ENCODE measurements at places on chromosomes 4 and X.

DNA sequence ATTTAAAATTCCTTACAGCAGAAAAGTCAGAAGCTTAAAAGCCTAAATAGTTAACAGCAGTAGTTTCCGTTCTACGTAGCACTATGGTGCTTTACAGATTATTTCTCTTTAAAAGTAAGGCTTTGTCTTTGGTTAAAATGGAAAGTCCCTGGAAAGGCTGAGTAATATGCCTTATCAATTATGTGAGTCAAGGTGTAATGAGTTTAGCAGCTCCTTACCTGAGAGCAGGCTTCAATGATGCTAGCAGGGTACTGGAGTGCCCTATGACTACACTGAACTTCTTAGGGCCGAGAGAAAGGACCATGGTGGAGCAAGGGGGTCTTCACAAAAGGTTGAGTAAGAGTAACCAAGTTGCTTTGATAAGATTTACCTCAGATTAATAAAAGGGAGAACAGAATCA is 12.6 kb upstream of the NKX6-1 start:
- no peak for DNase-seq

DNA sequence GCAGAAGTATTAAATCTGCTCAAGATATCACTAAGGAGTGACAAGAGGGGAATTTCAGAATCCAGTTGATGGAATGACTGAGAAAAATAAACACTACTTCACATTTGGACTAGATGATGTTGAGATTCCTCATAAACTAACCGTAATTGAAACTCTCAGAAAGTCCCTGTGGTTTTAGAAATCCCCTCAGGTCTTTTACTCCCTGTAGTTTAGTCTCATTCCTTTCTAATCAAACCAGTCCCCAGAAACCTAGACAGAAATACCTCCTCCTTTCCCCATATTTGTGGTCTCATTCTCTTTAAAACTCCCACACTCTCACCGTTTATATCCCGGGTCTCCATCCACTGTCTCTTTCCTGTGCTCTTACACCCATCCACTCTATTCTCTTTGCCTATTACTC is 15.0 kb upstream of the TLR1 start:
- DNase-seq: no peak

DNA sequence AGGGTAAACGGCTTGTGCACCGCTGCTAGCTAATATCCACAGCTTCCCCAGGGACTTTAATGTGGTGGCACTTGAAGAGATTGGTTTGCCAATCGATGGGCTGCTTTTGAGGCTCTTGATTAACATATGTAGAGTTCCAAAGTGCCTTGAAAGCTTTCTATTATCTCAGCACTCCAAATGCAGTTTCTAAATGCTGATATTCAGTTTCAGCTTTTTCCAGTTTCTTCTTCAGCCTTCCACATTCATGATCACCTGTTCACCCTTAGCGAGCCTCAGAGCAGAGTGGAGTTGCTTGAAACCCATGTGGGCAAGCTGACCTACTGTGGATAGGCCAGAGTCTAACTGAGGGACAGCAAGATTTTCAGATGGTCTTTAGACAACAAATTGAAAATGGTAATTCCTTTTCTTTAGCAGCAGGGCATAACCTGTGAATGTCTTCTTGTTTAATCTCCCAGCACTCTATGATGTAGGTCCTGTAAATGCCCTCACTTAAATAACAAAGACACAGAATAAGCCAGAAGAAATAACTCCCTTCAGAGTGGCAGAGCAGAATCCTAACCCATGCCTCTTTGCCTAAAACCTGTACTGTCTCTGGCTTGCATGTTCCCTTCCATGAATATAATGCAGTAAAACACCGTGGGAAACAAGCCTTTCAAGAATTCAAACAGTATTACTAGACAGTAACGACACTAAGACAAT is 99.8 kb downstream of the TSPAN5 start:
- no peak for DNase-seq

DNA sequence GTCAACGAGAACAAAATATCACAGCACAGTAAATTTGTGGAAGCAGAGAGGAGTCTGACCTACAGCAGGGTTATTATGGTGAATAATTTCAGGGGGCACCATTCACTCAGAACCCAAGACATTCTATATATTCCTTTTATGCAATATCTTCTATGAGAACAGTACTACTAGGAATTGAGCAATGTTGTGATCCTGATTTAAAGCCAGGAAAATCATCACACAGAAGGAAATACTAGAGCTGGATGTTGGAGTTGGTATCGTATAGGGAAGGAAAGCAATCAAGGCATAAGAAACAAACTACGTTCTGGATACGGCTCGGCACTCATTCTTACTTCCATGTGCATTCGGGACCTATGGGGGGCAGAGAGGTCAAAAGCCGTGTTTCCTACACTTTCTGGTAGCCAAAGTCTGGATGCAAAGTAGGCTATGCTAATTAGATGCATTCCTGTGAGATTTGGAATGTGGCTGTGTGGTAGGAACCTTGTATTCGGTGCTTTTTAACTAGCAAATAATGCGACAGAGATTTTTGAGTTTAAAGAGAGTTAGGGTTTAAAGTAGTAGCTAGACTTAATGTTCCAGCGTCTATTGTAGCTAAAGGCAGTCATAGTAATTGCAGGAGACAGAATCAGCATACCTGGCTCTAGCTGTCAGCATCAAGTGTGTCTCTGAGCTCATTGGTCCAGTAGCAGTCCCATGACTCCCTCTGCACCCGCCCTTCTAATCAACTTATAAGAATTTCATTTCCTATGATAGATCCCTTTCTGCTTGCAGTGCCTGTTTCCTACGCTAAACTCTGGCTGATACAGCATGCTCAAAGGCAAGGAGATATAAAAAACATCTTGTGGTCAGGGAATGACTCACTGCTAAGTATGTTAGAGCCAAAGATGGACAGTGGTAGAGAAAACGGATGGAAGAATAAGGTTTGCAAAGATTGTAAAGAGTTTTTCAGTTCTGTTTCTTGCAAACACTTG is 43.3 kb upstream of the PDGFC start:
- DNase-seq: no peak

GRCh38 chr4:66633477-66633876 is 911.8 kb downstream of the CENPC start:
- DNase-seq: no peak

DNA sequence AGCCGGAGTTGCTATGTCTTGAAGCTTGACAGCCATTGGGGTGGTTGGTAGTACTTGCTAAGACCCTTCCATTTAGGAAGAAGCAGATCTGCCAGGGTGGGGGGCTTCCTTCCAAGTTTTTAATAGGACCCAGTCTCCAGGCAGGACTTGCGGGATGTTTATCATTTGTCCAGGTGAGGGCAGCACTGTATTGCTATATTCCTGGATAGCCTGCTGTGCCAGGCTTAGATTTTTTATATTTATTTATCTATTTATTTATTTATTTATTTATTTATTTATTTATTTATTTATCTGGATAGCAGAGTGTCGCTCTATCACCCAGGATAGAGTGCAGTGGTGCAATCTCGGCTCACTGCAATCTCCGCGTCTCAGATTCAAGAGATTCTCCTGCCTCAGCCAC is 87.4 kb upstream of the CT45A1 start:
- no peak for DNase-seq

DNA sequence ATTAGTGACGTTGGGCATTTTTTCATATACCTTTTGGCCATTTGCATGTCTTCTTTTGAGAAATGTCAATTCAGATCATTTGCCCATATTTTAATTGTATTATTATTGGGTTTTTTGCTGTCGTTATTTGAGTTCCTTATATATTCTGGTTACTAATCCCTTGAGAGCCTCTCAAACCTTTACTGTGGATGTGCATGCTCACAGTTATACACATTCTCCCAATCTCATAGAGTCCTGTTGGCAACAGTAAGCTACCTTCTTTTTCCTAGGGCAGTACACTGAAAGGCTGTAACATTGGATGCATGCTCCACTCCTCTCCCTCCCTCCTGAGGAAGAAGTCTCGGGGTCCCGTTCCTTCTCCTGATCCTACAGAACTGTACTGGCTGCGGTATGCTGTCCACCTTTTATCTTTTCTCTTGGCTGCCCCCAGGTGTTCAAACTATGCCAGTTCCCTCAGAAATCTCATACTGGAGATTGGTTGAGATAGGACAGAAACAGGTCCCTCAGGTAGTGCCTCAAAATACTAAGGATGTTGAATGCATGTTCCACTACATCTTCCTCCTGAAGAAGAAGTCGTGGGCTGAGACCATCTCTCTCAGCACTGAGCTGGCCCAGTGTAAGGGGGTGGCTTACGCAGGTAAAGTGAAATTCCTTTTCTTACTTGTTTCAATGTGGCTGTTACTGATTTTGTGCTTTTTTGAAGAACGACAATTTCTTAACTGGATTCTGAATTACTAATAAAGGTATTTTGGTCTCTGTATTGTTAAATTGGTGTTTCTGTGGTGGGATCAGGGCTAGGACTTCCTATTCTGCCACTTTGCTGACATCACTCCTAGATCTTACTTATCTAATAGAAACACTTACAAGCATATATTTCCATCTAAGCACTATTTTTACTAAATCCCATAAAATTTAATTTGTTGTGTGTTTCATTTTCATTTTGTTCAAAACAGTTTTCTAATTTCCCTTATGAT is 145.4 kb upstream of the HUWE1 start:
- DNase-seq: peak; percentile 0

- peak; percentile 17 for DNase-seq
Observed at GRCh38 chr4:119933606-119934005, 133.0 kb downstream of the MAD2L1 start.

GRCh38 chr4:55663145-55663544 is 27.0 kb upstream of the NMU start:
- DNase-seq: no peak

DNA sequence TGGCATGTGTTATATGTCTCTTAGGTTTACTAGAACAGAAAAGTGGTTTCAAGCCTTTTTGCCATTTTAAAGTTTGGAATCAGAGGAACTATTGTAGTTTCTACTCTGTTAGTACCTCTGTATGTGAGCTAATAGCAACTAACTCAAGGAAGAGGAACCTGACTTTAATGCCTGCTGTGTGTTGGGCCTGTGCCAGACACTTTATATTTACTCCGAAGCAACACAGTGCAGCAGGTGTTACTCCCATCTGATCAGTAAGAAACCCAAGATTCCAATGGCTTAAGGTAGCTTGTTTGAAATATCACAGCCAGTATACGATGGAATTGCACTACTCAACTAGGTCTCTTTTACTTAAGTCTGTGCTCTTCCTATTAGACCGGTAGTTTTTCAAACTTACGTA is 79.2 kb downstream of the USP9X start:
- no peak for DNase-seq

GRCh38 chr4:76882630-76883029 is 15.3 kb downstream of the SOWAHB start:
- no peak for DNase-seq

DNA sequence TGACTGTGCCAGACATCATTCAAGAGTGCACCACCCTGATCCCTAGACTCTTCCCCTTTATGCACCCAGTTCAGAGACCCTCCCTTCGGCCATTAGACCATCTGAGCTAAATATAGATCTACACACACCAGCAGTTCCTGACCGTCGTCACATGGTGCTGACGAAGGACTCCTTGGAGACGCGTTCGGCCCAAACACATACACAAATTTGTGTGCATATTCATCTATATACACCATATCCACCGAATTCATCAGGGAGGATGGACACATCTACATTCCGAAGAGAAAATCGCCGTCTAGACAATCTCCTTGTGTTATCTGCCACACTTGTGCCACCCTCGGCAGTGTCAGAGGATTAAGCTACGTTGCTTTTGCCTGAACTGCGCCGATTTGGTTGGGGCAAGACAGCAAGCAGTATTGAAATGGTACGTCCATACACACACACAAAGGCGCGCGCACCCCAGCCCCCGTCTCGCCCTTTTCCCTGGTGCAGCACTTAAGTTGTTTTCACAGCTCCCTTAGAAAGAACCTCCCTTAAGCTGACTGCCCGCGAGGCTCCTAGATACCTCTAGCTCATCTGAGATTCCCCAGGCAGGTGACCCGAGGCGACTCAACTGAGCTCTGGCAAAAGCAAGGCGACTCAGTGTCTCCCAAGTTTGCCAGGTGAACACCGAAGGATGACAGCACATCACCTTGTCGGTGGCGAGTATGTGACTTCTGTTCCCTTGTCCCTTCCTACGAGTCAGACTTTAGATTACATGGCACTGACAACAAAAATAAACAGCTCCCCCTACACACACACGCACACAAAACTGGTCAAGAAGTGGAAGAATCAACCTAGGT is 1.0 kb downstream of the RASGEF1B start:
- peak; percentile 87 for DNase-seq

- no peak for DNase-seq
Observed at GRCh38 chr4:16461362-16461761, 235.1 kb upstream of the TAPT1 start.

DNA sequence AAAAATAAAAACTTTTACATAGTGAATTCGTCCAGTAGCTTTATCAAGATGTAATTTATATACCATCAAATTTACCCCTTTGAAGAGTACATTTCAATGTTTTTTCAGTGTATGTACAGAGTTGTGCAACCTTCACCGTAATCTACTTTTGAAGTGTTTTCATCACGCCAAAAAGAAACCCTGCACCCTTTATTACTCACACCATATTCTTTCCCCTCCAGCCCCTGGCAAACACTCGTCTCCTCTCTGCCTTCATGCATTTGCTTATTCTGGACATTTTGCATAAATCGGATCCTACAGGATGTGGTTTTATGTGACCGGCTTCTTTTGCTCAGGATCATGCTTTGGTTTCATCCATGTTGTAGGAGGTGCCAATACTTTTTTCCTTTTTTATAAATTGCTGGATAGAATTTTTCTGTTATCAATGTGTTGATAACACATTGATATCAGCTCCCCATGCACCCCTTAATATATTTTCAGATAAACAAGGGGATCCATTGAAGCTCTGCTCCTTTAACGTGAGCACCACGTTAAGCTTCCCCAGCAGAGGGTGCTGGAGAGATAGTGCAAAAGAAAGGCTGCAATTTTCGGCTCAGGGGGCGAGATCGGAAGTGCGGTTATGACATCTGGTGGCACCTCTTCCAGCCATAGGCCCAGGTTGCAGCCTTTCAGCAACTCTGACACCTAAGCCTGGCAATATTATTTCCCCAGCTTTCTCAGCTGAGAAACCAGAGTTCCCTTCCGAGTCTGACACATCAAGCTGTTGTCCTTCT is 100.1 kb upstream of the VCX3B start:
- DNase-seq: peak; percentile 2

DNA sequence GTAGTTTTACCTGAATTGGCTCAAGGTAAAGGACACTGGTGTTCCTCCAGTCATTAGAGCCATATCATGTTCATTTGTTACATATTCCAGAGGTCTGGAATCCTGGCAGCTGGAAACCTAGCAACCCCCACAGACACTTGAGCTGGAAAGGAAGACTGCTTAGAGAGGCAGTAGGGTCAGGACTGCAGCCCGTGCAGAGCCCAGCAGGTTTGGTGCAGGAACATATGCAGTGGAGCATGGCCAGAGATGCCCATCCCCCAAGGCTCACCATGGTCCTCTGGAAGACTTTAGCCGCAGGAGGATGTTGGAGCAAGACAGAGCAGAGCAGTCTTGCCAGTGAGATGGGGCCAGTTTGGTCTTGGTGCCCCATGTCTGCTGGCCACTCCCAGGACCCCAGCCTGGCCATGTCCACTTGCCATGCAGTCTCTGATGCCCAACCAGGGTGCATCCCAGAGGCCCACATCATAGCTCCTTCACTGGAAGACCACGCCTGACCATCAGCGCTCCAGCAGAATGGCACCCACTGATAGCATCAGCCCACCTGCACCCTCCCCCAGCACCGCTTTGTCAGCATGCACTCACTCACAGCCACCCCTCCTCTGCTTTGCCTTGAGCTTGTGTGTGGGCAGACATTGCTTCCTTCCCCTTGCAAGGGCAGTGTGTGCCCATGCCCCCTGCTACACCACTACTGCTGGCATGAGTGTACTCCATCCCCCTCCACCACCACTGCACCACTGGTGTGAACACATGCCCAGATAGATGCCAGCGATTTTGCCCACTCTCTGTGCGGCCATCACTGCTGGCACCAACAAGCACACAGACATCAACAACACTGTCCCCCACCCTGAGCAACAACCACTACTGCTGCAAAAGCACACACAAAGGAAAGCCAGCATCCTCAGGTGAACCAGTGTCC is 190.3 kb upstream of the SPOCK3 start:
- no peak for DNase-seq

Measured in NCI-H187 (cell line).